ENCODE measurements at places on chromosomes 3 and 15.

- no peak for DNase-seq
Observed at GRCh38 chr3:152443212-152444023, 174.7 kb downstream of the MBNL1 start.

- no peak for DNase-seq
Observed at GRCh38 chr15:62833646-62834045, 208.9 kb upstream of the TPM1 start.

DNA sequence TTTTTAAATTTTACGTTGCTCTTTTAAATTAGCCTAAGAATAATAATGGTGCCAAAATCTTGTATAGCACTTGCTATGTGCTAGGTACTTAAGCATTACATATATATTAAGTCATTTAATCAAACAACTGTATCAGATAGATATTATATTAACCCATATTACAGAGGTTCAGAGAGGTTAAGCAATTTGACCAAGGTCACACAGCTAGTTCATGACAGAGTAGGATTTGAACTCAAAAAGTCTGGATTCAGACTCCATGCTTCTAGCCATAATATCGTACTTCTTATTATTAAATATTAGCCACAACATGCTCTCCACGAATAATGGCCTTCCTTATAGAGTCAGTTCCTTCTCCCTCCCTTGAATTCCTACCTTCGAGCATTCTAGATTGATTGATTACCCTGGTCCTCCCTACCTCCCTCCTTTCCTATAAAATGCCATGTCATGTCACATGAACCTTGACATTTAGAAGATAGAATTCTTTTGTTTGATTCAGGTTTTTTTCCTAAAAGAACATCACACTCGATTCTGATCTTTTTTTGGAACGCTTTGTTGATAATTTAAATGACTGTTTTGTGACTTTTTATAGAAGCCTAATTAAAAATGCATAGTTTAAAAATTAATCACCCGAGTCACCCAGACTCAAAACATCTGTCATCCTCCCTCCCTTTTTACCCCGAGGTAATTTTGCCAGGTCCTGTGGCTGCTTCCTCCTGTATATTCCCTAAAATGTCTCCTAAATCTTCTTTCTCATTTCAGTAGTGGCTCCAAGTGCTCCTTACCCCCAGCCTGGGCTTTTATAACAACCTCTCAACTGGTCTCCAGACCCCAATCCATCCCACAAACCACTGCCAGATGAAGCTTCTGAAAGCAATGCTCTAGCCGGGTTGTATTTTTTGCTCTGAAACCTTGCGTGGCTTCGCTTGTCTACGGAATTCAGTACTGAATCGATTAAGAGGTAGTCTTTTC is 8.5 kb upstream of the PSMD6 start:
- no peak for DNase-seq

DNA sequence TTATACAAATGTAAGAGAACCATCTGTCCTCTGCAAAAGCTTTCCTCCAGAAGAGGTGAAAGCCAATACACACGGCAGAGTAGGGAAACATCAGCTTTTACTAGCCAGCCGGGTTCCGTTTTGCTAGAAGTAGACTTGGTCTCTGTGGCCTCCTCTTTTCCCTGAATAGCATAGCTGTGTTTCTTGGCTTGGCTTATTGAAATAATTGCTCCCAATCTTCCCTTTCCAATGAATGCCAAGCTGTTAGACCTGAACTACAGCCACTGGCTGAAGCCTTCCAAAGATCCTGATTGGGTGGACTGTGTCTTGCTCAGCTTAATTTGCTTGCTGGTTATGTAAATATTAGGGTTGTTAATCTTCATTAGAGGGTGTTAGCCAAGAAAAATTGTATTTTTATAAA is 157.8 kb upstream of the ROPN1 start:
- DNase-seq, result no peak

GRCh38 chr15:83871808-83872559 is 218.1 kb downstream of the ADAMTSL3 start:
- no peak for DNase-seq

DNA sequence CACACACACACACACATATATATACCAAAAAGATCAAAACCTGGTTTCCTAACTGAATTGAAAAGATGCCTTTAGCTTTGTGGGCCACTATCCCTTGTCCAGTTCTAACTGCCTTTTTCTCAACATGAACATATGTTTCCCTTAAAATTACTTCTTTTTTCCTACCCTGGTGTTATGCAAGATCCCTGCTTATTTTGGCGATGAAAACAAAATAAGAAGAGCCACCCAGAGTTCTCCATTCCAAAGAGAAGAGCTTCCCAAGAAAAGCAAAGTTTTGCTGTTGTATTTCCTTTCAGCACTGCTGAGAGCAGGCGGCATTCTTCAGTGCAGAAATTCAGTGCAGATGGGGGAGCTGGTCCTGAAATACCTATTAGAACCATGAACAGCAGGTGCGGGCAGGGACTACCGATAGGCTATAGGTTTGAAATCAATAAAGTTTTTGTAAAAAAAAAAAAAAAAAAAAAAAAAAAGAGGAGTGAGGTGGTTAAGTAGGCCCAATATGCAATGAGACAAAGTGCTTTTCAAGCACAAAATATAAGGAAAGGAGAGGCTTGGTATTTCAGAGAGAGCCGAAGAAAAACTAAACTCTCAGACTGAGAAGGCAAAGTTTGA is 238.0 kb downstream of the FOXP1 start:
- DNase-seq, result no peak
